Large intestine (tissue), 12 donors: ENCODE measurements at places on chromosomes 7 and 10. TPM values are rescaled to one million over a fixed set of nuclear protein-coding genes. Genes with fewer than 3 reads are reported as not detected.

The AMPH gene
- polyA plus RNA-seq: 5.5 TPM

The DCLRE1A gene
- 8.3 TPM for polyA plus RNA-seq

The FZD1 gene
- 13.2 TPM for polyA plus RNA-seq

The CDC123 gene
- polyA plus RNA-seq: 52.3 TPM

The TUBB8 gene
- 0.81 TPM for polyA plus RNA-seq

The PLPP4 gene
- polyA plus RNA-seq: 3.1 TPM

The AVPI1 gene
- polyA plus RNA-seq: 56.5 TPM

The ANKIB1 gene
- 38.2 TPM for polyA plus RNA-seq

The FAM131B gene
- 5.8 TPM for polyA plus RNA-seq

The WASHC2A gene
- polyA plus RNA-seq: 59.4 TPM

The PGAM2 gene
- 4.0 TPM for polyA plus RNA-seq

The UPK3B gene
- polyA plus RNA-seq: 48.0 TPM

The MKI67 gene
- polyA plus RNA-seq: 26.5 TPM

The DYDC2 gene
- 0.42 TPM for polyA plus RNA-seq

GRCh38 chr10:22017283-22018020, 13.9 kb upstream of the DNAJC1 start:
- H3K4me1 ChIP-seq: no peaks in the 10 kb centered on the region
- no peak overlapping the region for H3K4me3 ChIP-seq
- DNase-seq: peak; percentile 27

GRCh38 chr10:121791761-121792160, 136.1 kb downstream of the ATE1 start:
- no peak overlapping the region for H3K27ac ChIP-seq
- peaks cover 9% of the 10 kb centered on the region for H3K36me3 ChIP-seq
- H3K27me3 ChIP-seq: no peaks in the 10 kb centered on the region
- no peak overlapping the region for H3K4me3 ChIP-seq
- H3K4me1 ChIP-seq: no peaks in the 10 kb centered on the region

GRCh38 chr7:138483531-138483930, 23.5 kb downstream of the TRIM24 start:
- no peak overlapping the region for H3K27ac ChIP-seq
- peaks cover 6% of the 10 kb centered on the region for H3K36me3 ChIP-seq
- H3K4me1 ChIP-seq: peaks cover 2% of the 10 kb centered on the region
- no peak overlapping the region for H3K4me3 ChIP-seq
- no peaks in the 10 kb centered on the region for H3K27me3 ChIP-seq

DNA sequence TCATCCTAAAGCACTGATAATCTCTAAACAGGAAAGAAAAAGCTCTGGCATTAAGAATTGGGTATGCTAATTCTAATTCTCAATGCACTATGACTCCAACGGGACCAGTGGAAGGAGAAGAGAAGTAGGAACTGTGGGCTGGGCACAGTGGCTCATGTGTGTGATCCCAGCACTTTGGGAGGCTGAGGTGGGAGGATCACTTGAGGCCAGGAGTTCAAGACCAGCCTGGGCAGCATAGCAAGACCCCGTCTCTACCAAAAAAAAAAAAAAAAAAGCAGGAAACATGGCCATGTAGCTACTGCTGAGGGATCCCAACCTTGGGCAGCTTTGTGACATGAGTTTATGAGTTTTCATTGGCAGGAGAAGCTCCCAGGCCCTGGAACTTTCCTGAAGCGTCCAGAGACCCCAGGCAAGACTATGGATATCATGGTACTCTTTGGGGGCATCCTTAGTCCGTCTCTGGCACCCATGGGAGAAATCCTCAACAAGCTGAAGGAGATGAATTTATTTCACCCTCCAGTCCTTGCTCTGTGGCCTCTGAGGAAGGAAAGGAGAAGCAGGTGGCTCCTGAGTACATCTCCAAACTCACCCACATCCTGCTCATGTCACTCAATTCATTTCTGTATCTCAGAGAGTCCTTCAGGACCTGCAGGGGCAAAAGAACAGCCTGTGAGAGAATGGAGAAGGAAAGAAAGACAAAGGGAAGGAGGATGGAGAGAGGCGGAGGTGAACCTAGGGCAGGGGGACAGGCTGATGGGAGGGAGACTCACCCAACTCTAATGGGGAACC, 99.5 kb downstream of the SPDYE5 start:
- H3K27me3 ChIP-seq: no peaks in the 10 kb centered on the region
- DNase-seq: no peak
- peaks cover 2% of the 10 kb centered on the region for H3K36me3 ChIP-seq
- H3K4me3 ChIP-seq: no peak overlapping the region
- peaks cover 4% of the 10 kb centered on the region for H3K4me1 ChIP-seq

- H3K4me3 ChIP-seq: no peak overlapping the region
- no peak overlapping the region for H3K27ac ChIP-seq
- no peak for DNase-seq
- H3K36me3 ChIP-seq: peaks cover 46% of the 10 kb centered on the region
Observed at GRCh38 chr7:30583181-30583580, 11.5 kb upstream of the GARS1 start.

DNA sequence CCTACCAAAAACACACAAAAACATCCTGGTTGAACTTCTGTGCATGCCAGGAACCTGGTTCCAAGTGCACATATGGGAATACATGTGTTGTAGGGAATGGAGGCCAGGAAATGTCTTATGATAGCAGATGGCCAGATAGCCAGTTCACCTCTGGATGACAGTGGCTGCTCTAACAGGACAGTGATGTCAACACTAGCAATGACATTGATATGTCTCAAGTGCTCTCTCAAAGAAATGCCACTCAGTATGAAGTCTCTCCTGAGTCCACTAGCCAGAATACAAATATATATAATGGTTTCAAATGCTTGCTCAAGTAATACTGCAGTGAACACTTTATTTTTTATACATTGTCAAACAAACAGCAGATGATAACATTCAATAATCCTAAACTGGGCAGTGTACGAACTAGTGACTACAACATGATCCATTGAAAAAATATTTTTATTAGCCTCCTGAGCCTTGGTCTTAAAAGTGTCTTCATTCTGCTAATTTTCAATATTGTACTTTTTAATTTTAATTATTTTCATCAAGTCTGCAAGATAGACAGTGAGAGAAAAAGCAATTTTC, 26.0 kb upstream of the PCDH15 start:
- no peaks in the 10 kb centered on the region for H3K27me3 ChIP-seq
- no peak for DNase-seq
- no peak overlapping the region for H3K27ac ChIP-seq
- no peaks in the 10 kb centered on the region for H3K4me1 ChIP-seq

GRCh38 chr10:85927952-85928665, 438.5 kb downstream of the GRID1 start:
- no peaks in the 10 kb centered on the region for H3K27me3 ChIP-seq
- H3K36me3 ChIP-seq: no peaks in the 10 kb centered on the region
- H3K4me1 ChIP-seq: no peaks in the 10 kb centered on the region
- H3K4me3 ChIP-seq: no peak overlapping the region

- no peaks in the 10 kb centered on the region for H3K36me3 ChIP-seq
- no peak for DNase-seq
- H3K27me3 ChIP-seq: no peaks in the 10 kb centered on the region
- no peak overlapping the region for H3K27ac ChIP-seq
- no peaks in the 10 kb centered on the region for H3K4me1 ChIP-seq
Observed at GRCh38 chr10:96359616-96360015, 814 bp upstream of the OPALIN start.

DNA sequence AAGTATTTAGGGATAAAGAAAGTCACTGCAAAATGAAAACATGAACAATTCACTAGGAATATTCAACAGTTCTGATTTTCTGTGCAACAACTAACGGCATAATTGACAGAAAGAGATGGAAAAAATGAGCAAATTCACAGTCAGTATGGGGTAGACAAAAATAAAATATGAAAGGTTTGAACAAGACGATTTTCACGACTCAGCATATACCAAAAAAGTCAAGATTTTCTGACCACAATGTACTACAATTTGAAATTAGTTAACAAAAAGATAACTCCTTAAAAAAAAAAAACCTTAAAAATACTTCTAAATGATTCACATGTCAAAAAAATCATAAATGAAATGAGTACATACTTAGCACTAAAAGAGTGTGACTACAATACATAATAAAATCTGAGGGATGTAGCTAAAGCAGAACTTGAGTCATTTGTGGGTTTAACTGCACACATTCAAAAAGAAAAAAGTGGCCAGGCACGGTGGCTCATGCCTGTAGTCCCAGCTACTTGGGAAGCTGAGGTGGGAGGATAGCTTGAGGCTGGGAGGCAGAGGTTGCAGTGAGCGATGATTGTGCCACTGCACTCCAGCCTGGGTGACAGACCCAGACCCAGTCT, 22.6 kb upstream of the MTURN start:
- no peak overlapping the region for H3K4me3 ChIP-seq
- no peak overlapping the region for H3K27ac ChIP-seq
- no peaks in the 10 kb centered on the region for H3K4me1 ChIP-seq
- no peaks in the 10 kb centered on the region for H3K27me3 ChIP-seq
- DNase-seq: no peak

DNA sequence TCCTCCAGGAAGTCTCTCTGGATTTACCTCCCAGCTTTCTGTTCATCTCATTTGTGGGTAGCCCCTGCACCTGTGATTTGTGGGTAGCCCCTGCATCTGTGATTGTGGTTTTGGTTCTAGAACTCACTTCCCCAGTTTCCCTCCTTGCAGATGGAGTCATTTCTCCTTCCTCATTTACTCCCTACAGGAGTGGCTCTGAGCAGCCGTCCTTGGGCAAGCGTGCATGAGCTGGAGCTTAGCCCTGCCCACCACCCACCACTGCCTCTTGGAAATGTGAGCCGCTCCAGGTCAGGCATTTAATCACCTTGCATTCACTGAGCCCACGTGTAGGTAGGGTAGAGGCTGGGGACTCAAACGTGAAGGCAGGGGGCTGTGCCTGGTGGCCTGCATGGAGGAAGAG, 8.2 kb downstream of the COL26A1 start:
- no peaks in the 10 kb centered on the region for H3K36me3 ChIP-seq
- H3K4me3 ChIP-seq: no peak overlapping the region
- H3K27me3 ChIP-seq: no peaks in the 10 kb centered on the region
- H3K27ac ChIP-seq: no peak overlapping the region

GRCh38 chr7:107661081-107661864, 645 bp downstream of the SLC26A4 start:
- H3K36me3 ChIP-seq: no peaks in the 10 kb centered on the region
- H3K27ac ChIP-seq: no peak overlapping the region
- DNase-seq: peak; percentile 74
- peaks cover 56% of the 10 kb centered on the region for H3K27me3 ChIP-seq

- H3K4me3 ChIP-seq: no peak overlapping the region
- no peaks in the 10 kb centered on the region for H3K36me3 ChIP-seq
- no peak overlapping the region for H3K27ac ChIP-seq
- H3K4me1 ChIP-seq: peaks cover 3% of the 10 kb centered on the region
- peaks cover 20% of the 10 kb centered on the region for H3K27me3 ChIP-seq
Observed at GRCh38 chr7:96080027-96080426, 241.9 kb downstream of the SLC25A13 start.

DNA sequence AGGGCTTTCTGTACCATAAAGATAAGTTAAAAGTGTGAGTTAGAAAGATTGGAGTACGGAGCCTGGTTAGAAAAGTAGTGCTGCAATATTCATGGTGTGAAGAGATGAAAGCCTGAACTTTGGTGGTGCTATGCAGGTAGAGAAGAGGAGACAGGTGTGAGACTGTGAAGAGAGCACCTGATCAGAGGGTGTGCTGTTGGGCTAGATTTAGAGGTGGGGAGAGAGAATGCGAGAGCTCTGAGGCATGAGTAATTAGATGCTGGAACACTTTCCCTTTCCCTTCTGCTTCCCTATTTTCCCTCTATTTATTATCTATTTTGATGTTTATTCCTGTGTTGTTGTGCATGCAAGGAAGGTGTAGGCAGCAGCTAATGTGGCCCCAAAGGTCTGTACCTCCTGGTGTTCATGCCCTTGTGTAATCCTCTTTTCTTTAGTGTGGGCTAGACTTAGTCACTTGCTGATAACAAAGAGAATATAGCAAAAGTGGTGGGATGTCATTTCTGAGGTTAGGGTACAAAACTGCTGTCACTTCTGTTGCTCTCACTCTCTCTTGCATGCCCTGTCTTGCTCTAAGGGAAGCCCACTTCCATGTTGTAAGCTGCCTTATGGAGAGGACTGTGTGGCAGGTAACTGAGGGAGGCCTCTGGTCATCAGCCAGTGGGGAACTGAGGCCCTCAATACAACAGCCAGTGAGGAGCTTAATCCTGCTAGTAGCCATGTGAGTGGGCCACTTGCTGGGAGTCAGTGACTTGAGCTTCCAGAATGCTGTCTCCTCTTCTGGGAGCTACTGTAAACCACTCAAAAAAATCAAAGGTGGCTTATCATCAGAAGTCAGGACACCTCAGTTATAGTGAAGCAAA, 2.6 kb upstream of the ATXN7L1 start:
- peak; percentile 38 for DNase-seq
- H3K27ac ChIP-seq: no peak overlapping the region
- peak overlapping the region; percentile 75 for H3K4me3 ChIP-seq
- H3K4me1 ChIP-seq: peaks cover 23% of the 10 kb centered on the region
- no peaks in the 10 kb centered on the region for H3K36me3 ChIP-seq
- no peaks in the 10 kb centered on the region for H3K27me3 ChIP-seq

DNA sequence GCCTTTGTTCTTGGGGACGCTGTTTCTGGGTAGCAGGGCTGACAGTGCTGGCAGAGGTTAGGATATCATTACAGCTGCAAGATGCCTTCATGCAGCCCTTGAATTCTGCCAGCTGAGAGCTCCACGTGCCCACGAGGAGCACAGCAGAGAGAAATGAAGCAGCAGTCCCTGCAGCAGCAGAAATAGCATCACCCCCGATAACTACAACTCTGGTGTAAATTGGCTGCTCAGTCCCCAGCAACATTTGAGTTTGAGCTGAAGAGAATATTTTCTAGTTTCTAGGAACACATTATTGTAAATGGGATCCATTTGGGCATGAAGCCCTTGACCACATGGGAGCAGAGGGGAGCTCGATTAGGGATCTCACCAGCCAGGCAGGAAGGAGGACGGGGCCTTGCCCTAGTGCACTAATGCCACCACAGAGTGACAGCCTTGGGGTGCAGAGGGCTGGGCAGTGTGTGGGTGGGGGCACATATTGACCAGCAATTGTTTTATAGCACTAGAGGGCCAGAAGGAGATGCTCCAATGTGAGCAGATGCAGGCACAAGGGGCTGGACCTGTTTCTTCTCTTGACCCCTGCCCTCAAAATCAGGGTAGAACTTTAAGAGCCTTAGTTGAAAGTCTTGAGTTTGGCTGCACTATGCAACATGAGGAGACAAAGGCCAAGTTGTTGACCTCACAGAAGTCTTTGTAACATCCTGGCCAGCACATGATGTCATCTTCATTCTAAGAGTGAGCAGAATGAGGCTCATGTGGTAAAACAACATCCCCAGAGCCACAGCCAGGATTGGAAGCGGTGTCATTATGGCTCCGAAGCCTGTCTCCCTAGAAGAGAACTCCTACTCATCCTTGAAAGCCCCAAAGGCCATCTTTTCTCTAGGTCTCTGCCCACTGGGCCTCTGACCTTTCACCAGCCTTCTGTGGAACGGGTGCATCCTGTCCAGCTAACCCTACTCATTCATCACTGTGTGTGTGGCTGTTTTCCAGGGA, 52.6 kb downstream of the ADCY1 start:
- H3K27ac ChIP-seq: no peak overlapping the region
- DNase-seq: no peak
- no peaks in the 10 kb centered on the region for H3K27me3 ChIP-seq
- H3K36me3 ChIP-seq: no peaks in the 10 kb centered on the region
- H3K4me1 ChIP-seq: no peaks in the 10 kb centered on the region

GRCh38 chr7:47609803-47610452, 28.0 kb upstream of the TNS3 start:
- H3K4me1 ChIP-seq: peaks cover 26% of the 10 kb centered on the region
- no peaks in the 10 kb centered on the region for H3K27me3 ChIP-seq
- no peak for DNase-seq
- H3K27ac ChIP-seq: peak overlapping the region; percentile 60
- H3K4me3 ChIP-seq: no peak overlapping the region
